NT2/D1 (cell line): ENCODE measurements at places on chromosomes 16 and 17.

GRCh38 chr17:7403727-7403976, 245 bp downstream of the TMEM256 start:
- no peak for DNase-seq

GRCh38 chr17:10648956-10649355, 8.2 kb downstream of the MYH3 start:
- no peak for DNase-seq

DNA sequence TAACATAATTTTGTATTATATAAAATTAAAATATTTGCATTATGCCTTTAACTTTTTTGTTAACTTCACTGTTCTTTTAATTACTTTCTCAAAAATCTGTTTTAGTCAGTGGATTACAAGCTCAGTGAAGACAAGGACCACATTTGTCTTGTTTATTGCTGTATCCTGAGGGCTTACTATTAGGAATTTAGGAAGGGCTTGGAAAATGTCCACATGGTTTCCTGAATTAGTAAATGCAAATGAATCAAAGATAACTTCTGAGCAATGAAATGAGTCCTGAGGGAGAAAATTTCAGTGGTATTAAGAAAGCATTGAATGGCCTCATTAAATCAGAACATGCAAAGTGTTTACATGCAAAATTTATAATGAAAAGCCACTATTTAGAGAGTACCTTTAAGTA, 1293.2 kb upstream of the GOT2 start:
- DNase-seq: no peak

DNA sequence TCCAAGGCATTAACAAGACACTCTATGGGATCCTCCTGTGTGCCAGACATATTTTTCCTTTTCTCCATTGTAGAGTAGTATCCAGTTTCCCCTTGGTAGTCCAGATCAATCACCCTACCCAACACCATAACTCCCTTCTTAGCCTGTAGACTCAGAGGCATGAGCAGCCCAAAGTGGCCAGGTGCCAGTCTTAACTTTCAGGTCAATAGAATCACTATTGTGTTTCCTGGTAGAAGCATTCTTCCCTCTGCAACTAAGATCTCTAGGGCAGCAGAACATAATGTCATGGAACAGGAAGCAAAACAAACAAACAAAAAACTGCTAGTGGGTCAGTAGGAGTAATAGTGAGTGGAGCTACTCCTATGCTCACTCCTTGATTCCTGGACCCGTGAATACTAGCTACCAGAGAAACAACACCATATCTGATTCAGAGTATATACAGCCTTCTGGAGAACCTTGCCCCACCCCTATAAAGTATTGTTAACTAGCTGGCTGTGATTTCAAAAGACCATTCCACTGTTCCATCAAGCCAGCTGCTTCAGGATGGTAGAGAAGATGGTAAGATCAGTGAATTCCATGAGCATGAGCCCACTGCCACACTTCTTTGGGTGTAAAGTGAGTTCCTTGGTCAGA, 11.2 kb upstream of the CLEC19A start:
- no peak for DNase-seq

DNA sequence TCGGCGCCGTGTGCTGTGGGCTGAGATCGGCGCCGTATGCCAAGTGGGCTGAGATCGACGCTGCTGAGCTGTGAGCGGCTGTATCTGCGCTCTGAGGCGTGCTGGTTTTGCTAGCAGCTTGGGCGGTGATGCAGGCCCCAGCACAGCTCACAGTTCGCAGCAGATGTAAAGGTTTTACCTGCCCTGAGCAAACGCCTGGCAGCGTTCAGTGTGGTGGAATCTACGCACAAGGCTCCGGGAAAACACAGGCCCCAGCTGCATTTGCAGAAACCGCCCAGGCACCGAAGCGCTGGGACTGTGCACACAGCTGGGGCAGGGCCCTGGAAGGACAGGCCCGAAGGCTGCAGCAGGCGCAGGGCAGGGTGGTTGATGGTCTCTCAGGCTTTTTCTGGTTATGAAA, 8.0 kb upstream of the ZNF469 start:
- no peak for DNase-seq

GRCh38 chr17:48555258-48556228, 10.6 kb upstream of the HOXB2 start:
- no peak for DNase-seq

DNA sequence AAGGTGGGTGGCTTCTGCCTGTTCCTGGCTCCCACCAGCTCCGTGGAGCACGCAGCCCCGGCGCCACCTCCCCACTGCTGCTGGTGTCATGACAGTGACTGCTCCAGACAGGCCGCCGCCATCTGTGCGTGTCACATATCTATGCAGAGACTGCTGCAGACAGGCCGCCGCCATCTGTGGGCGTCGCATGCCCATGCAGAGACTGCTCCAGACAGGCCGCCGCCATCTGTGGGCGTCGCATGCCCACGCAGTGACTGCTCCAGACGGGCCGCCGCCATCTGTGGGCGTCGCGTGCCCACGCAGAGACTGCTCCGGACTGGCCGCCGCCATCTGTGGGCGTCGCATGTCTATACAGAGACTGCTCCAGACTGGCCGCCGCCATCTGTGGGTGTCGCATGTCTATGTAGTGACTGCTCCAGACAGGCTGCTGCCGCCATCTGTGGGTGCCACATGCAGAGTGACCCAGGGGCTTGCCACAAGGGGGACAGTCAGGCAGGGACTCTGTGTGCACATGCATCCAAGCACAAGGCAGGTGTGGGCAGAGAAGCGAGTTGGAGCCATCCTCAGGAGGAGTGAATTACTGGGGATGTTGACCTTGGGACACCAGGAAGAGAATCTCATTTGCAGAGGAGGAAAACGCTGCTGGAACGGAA, 3.3 kb upstream of the FN3KRP start:
- DNase-seq: no peak

DNA sequence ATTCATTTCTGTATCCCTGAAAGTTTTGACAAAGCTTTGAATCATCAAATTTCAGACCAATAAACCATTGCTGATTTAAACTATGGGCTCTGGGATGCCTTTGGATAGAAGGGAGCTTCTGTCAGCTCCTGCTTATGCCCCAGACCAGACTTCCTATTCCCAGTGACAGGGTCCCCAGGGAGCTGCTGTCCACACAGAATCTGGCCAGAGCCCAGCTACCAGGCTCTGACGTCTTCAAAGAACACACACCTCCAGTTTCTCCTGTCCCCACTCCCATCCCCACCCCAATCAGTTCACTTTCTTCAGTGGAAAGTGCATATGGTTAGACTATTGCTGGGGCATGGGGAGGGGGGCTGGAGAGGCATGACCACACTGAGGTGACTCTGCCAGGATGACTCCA, 51.6 kb upstream of the SREBF1 start:
- DNase-seq: no peak

DNA sequence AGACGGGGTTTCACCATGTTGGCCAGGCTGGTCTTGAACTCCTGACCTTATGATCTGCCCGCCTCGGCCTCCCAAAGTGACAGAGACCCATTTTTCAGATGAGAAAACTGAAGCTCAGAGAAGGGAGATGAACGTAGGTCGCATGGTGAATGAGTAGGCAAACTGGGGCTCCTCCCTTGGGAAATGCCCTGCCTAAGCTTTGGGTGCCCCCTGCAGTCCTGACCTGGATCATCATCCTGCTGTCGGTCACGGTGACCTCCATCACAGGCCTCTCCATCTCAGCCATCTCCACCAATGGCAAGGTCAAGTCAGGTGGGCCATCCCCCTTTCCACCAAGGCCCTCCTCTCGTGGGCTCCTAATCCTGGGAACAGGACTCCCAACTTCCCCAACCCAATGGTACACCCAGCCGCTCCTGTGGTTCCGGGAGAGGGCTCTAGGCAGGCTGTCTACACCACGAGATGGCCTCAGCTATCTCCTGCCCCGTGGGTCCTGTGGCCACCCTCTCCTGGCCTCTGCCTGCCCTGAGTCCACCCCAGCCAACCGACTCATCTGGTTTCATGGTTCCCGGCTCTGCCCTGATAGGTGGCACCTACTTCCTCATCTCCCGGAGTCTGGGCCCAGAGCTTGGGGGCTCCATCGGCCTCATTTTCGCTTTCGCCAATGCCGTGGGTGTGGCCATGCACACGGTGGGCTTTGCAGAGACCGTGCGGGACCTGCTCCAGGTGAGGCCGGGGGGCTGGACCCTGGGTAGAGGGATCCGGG, 4.7 kb downstream of the SLC12A3 start:
- no peak for DNase-seq

DNA sequence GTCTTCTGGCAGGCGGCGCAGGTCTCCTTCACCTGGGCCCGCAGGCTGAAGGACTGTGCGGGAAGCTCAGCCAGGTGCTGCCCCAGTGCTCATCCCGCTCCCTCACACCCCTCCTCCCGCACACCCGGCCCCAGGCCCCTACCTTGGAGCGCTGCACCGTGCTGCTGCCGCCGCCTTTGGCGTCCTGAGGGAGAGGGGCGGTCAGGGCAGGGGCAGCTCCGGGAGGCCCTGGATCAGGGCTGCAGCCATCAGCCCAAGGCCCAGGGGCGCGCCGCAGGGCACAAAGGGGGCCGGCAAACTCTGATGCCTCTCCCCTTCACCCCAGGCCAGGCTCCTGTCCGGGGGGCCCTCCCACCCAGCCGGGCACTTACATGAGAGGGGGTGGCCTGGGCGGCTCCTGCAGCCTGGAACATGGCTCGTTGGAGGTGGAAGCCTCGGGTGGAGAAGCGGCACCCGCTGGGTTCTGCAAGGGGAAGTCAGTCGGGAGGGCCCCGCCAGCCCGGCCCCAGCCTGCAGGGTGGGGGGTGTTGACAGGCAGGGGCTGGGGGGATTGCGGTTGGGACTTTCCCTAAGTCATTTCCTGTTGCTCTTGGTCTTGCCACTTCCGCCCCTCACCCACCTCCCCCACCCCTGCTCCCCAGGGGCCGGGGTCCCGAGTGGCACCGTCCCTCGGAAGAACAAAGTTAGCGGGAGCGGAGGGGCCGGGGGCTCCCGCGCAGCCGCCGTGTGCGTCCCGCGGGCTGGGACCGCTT, 863 bp downstream of the LIMD2 start:
- DNase-seq: no peak

DNA sequence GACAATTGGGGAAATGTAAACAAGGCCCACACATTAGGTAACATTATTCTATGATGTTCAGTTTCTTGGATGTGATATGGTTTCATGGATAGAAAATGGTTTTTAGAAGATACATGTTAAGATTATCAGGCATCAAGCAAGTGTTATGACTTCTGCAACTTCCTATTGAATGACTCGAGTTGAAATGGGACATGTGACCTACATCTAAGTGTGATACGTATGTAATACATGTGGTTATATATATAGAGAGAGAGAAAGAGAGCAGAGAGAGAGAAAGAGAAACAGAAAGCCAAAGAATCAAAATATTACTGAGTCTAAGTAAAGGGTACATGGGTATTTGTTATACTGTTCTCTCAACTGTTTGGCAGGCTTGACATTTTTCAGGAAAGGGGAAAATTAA, 1.7 kb downstream of the TMEM170A start:
- DNase-seq: no peak

GRCh38 chr16:31893824-31894223, 20.2 kb downstream of the ZNF267 start:
- no peak for DNase-seq

GRCh38 chr17:19744922-19745757, 3.0 kb downstream of the ALDH3A1 start:
- peak; percentile 80 for DNase-seq

DNA sequence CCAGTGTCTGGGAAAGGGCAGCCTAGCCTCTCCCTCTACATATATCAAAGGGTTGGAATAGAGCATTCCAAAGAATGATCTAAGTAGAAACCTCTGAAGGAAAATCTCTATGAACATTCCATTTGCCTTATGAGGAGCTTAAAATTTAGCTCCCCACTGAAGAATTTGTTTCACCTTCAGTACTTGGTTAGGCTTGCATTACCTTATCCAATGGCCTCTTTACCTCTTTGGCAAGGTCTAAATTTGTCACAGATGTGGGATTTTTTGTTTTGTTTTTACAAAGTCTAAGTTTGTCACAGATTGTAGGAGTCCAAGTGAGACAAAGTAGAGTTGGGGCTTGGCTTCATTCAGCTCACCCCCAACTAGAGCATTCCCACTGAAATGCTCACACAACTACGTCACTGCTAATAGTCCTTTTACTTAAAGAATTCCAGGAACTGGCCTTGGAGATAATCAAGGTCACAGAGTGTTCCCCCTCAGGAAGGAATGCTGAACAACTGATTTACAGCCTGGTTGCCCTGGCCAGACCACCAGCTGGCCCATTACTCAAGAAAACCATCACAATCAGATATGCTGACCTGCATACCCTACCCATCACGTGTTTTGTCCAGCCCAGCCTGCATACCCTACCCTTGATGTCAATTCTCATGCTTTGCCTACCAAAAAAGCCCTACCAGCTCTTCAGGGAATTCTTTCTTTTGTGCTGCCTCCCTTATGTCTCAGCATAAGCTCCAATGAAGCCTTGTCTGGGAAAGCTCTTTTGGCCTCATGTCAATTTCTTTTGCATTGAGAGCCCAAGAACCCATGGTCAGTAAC, 26.5 kb upstream of the PPM1D start:
- DNase-seq: peak; percentile 35

DNA sequence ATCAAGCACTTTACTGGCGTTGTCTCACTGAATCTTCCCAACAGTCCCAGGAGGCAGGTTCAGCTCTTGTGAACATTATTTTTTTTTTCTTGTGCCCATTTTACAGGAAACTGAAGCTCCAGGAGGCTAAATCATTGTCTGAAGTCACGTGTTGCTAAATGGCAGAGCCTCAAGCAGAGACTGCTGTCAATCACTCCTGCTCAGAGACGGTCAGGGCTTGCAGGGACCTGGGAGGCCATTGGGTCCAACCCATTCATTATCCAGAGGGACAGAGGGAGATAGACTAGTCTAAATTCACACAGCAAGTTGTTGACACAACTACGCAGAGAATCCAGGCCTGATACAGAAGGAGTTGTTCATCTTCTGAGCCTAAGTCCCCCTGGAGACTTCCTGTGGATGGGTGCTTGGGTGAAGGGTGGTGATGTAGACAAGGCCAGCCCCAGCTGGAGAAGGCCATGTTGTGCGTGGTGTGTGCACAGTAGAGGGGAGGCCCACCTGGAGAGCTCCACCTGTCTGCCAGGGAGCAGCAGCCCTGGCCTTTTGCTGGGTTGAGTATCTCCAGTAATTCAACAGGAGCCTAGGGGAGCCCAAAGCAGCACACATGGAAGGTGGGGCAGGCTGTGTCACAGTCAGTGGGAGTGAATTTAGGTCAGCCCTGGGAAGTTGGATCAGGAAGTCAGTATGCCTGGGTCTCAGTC, 24.3 kb upstream of the C1QL1 start:
- no peak for DNase-seq
